HCT116 (cell line): ENCODE measurements at places on chromosomes 12 and 14.
A peak's percentile ranks its signal among the peaks of the same experiment; 100 is the strongest.

- no peak for DNase-seq
Measured at GRCh38 chr14:92551044-92551841, 37.7 kb downstream of the RIN3 start.

- DNase-seq = no peak
Measured at GRCh38 chr12:105409801-105410471, 79.4 kb downstream of the C12orf75 start.

- DNase-seq = no peak
Measured at GRCh38 chr14:95193081-95193480, 35.8 kb upstream of the DICER1 start.

GRCh38 chr12:101891462-101891971, 14.1 kb downstream of the DRAM1 start:
- DNase-seq = no peak

- no peak for DNase-seq
Measured at GRCh38 chr12:121784460-121784859, 9.0 kb downstream of the RHOF start.

GRCh38 chr14:67636361-67636919, 16.7 kb downstream of the ARG2 start:
- DNase-seq = no peak

DNA sequence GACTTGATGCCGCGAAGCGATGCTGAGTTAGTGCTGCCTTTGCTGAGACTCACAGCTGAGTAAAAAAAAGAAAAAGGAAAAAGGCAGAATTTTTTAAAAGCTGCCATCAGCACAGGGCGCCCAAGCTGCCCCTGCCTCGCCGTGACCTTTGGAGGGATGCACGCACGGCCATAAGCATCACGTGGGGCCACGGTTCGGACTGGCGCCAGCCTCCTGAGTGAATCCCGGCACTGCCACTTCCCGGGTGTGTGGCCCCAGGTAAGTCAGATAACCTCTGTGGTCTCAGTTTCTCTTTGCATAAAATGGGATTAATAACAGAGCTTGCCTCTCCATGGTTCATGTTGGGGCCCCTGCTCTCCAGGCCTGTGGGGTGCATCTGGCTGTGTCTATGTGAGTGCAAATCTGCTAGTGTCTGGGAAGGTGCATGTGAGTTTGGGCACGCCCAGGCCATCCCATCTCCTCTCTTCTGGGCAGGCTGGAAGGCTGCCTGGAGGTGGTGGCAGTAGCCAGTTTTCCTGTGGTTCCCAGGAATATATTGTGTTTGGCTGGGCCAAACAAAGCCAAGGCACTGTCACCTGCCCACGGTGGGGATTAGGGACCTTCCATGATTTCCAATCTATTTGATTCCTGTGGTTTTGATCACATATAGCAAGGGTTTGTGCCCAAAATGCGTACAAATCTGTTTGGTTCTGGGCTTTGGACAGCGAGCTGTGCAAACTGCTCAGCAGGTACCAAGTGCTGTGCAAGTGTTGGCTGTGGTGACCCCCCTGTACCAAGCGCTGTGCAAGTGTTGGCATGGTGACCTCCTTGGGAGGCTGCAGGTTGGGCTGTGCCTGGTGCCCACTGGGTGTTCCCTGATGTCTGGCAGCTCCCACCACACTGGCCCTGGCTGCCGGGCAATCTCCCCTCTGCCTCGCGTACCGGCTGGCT, 43.5 kb upstream of the NCOR2 start:
- DNase-seq = no peak

GRCh38 chr14:99117671-99118045, 154.3 kb downstream of the BCL11B start:
- DNase-seq = no peak

- no peak for DNase-seq
Measured at GRCh38 chr12:50923361-50924130, 28.8 kb upstream of the HIGD1C start.

- DNase-seq = no peak
Measured at GRCh38 chr14:81521356-81521755, 12.3 kb downstream of the SEL1L start.

- no peak for DNase-seq
Measured at GRCh38 chr12:71589478-71589881, 74.2 kb downstream of the ZFC3H1 start.

DNA sequence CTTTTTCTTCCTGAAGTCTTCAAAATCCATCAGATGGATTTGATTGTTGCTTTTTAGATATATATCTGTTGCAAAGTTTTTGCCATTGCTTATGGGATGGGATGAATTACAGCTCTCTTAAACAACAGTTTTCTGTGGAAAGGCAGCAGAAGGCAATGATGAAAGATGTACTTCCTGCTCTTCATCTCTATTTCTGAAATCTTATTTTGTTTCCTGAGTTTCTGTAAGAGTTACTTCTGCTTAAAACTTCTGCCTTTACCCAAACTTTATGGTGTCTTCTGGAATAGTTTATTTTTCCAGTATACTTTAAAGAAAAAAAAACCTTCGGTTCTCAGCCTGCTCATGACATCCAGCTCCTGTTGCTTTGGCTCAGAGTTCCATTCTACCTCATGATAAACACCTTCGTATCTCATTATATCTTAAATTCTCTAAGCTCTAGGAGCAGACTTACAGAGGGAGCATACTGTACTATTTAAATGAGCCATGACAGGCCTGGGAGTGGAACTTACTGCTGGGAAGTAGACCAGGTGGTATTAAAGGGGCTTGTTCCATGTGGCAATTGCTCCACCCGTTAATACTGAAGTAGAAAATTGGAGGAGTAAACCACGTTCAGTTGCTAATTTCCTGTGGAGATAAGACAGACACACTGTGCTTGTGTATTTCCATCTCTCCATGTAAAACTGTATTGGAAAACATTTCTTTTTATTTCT, 288.4 kb downstream of the FBXL14 start:
- no peak for DNase-seq

GRCh38 chr14:24607081-24607480, 2.4 kb downstream of the GZMH start:
- DNase-seq = no peak

DNA sequence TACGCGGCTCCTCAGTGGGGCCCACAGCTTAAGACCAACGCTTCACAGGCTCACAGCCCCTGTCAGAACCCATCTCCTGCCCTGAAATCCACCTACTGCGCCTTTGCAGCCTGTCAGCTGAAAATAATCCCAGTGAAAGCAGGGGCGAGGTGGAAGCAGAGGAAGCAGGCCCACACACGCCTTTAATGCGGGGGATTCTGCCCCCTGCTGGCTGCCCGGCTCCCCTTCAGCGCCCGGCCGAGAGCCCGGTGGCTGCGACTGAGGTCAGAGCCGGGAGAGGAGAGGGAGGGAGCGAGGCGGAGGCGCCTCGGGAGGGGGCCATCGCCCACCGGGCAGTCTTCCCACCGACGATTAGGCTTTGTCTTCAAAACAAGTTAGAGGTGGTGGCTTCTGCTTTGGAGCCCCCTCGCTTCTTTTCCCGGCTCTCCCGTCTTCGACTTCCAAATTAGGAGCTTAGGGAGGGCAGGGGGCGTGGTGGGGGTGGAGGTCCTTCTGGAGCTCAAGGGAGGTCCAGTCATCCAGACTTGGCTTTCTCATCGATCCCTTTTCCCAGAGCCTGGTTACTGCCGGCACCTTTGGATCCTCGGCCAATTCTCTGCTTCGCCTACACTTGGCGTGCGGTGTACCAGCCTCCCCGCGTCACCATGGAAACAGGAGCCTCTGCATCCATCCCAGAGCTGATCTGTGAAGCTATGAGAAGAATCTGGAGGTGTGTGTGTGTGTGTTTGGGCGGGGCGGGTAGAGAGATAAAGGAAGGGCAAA, 25.2 kb upstream of the RND1 start:
- DNase-seq = peak; percentile 27

- no peak for DNase-seq
Measured at GRCh38 chr12:89525305-89525823, 483 bp downstream of the POC1B start.

DNA sequence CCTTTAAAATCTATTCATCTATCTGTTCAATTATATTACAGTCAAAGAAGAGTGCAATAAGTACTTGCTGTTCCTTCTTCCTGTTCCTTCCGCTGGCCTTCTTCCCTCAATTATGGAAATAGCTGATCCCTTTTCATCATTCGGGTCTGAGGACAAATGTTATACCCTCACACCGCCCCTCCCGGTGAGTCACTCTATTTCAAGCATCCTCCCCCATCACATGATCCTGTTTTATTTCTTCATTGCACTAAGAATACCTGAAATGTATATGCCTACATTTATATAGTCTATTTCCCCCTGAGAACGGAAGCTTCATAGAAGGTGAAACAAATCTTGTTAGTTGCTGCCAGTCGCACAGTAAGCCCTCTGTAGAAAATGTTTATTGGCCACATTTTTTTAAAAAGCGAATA, 2.5 kb downstream of the SLC38A1 start:
- no peak for DNase-seq

GRCh38 chr12:128971802-128972201, 118.5 kb downstream of the GLT1D1 start:
- no peak for DNase-seq

- DNase-seq = no peak
Measured at GRCh38 chr12:109618082-109618481, 44.5 kb downstream of the MVK start.

DNA sequence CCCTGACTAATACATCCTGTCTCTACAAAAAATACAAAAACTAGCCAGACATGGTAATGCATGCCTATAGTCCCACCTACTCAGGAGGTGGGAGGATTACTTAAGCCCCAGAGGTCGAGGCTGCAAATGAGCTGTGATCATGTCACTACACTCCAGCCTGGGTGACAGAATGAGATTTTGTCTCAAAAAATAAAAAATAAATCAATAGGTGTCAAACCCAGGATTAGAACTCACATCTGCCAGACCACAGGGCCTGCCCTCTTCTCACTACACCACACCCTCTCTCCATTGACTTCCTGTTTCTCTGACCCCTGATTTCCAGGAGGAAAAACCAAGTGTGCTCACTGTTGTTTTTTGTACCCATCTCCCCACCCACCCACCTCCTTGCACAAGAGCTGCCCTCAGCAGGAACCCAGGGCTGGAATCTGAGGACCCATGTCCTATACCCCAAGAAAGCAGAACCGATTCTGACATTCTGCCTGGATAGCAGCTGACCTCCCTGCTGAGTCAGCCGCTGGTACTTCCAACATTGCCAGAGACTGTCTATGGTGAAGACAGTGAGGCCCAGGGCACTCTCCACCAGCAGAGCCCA, 6.2 kb downstream of the CMKLR1 start:
- no peak for DNase-seq

DNA sequence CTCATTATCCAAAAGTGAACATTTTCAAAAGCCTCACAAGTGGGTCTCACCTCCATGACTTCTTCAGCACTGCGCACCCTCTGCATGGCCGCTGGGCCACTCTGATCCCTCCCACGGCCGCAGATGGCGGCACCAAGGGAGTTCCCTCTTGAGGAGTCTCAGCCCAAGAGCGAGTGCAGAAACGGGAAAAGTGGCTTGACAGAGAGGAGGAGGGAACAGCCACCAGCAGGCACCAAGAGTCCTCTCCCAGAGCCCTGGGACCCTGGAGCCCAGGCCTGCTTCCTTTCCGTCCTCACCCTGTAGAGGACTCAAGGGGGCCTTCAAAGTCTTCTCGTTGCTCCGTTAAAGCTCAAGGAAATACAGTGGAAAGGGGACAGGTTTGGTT, 230.2 kb upstream of the DIO3 start:
- DNase-seq = no peak

DNA sequence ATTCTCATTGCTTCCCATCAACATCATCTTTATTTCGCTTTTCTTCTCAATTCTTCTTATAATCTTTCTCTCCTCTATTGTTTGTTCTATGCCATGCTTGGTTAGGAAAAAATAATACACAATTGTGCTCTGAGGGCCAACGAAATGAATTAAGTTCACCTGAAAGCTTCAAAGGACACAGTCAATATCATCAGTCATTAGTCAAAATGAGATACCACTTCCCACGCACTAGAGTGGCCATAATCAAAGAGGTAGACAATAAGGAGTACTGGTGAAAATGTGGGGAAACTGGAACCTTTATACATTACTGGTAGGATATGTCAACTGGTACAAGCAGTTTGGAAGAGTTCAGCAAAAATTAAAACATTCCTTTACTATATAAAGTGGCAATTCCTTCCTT, 91.5 kb downstream of the TMTC1 start:
- DNase-seq = no peak

GRCh38 chr14:46250113-46250703, 401.4 kb downstream of the RPL10L start:
- peak; percentile 19 for DNase-seq

GRCh38 chr12:124529565-124530276, 37.7 kb downstream of the NCOR2 start:
- no peak for DNase-seq

DNA sequence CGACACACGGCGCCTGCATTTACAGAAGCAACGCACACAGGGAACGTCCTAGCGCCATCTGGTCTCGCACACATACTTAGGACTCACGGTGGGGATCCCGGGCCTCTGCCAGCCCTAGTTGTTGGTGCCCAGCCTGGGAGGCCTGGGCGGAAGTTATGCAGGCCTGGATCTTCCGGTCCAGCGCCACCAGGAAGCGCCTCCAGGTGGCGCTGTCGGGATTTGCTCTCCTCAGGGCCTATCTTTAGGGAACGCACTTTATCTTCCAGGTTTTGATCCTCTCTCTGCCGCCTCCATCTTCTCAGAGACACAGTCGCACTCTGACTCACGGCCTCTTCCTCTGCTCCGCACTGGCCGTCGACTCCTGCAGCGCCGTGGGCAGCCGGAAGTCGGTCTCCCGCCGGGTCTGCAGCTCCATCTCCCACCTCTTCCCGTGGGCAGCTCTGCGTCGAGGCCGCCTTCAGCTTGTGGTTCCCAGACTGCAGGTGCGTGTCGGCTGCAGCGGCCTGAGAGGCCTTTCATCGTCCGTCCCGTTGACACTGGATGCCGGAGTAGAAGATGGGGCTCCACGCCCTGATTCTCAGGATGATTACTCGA, 760.4 kb downstream of the TMEM121 start:
- DNase-seq = no peak

- no peak for DNase-seq
Measured at GRCh38 chr14:94764573-94764972, 5.3 kb downstream of the GSC start.

DNA sequence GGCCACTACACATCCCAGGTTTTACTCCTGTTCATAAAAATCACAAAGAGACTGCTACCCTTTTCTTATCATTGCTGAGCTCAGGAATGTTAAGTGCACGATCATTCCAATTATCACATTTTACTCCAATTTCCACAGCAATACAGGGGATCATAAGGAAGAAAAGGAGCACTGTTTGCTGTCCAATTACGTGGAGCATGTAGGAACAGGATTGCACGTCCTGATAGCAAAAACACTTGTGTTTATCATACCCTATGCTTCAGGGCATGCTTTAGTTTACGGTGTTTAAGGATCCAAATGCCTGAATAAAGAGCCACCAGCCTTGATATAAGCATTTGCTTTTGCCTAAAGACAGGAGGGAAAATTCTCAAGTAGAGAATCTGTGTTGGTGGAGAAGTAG, 155.4 kb upstream of the EGLN3 start:
- no peak for DNase-seq

DNA sequence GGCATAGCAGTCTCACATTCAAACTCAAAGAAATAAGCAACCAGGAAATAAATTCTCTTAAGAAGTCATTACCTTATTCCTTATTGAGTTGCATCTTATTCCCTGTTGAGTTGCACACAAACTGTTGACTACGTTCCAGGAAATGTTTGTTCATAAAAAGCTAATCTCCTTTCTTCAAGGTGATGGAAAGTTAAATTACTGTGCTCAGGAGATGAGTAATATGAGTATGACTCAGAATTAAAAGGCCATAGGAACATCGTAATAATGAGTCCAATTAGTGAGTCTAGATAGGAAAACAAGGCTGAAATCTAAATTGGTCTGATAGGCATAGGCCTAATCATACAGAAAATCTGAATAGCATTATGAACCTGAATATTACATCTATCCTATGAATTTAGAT, 203.1 kb downstream of the SLC2A13 start:
- DNase-seq = peak; percentile 65
